ENCODE measurements at places on chromosomes 7 and 10.

DNA sequence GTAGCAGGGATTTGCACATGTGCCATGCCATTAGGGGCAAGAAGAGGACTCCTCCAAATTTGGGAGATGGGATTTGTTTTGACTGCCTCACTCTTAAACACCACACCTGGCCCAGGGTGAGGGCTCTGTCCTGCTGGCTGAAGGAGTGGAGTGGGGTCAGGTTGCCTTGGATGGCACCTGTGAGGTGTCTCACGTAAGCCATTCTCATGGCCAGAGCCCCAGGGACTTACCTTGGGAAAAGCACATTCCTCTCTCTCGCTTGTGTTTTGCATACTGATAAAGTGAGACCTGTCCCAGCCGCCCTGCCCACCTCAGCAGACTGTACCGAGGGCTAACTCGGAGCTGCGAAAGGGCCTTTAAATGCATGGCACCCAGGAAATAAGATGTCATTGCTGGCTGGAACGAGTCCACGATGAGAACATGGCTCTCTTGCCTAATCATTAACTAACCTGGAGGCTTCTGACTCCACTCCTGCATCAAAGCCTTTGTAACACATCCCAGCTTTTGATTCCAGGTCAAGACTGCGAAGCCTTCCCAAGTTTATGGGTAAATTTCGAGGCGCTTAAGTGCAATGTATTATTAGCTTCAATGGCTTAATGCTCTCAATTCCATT, 184.0 kb upstream of the RNF32 start:
- DNase-seq = no peak

GRCh38 chr10:89075631-89076030, 85.0 kb downstream of the FAS start:
- no peak for DNase-seq

GRCh38 chr10:123093489-123093888, 42.3 kb upstream of the HMX3 start:
- no peak for DNase-seq

DNA sequence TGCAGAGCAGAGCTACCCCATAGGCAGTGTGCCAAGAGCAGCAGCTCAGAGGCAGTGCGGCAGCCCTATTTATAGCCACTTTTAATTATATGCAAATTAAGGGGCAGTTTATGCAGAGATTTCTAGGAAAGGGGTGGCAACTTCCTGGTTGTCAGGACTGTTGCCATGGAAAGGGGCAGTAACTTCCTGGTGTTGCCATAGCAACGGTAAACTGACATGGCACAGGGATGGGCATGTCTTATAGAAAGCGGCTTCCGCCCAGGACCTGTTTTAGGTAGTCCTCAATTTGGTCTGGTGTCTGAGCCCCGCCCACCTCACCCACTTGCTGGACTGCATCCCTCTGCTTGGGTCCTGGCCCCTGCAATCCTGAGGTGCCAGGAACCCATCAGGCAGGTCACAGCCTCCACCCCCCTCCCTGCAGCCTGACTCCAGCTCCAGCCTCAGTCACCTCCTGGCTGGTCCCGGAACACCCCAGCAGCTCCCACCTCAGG, 115.8 kb downstream of the TMEM130 start:
- no peak for DNase-seq

- DNase-seq = no peak
Measured at GRCh38 chr7:152054367-152055230, 29.1 kb downstream of the GALNT11 start.

GRCh38 chr10:32942081-32942480, 15.9 kb downstream of the ITGB1 start:
- no peak for DNase-seq

GRCh38 chr10:124377101-124377500, 41.6 kb downstream of the OAT start:
- no peak for DNase-seq

DNA sequence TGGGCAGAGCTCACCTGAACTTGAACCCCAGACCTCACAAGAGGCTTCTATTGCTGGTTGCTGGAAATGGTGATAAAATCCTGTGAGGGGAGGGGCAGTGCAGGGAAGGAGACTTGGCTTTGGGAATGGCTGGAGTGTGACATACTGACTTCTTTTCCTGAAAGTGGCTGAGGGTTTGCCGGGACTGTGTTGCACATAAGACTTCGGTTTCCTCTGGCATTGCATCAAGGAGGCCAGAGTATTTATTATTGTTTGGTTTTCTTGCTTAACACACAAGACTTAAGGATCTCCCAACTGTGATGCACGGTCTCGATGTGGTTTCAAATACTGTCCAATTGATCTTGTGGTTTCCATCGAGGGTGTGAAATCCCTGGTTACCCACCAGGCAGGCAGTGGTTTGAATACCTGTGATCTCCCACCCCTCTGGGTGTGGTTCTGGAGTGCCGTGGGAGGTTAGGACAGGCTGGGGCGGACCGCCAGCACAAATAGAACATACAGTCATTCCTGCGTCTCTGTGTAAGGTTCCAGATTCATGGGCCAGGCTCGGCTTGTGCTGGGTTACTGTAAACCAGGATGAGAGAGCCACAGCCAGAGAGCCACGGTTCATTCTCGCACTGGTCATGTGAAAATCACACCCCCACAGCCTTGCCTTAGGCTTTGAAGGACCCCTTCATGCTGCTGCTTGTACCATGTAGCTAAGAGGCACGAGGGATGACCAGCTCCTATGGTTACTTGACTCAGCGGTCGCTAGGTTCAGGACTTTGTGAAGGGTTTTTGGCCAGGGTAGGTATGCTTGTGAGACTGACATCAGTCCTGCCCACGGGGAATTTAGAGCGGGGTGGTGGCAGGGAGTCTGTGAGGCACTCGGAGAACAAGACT, 39.2 kb downstream of the WBP1L start:
- no peak for DNase-seq

DNA sequence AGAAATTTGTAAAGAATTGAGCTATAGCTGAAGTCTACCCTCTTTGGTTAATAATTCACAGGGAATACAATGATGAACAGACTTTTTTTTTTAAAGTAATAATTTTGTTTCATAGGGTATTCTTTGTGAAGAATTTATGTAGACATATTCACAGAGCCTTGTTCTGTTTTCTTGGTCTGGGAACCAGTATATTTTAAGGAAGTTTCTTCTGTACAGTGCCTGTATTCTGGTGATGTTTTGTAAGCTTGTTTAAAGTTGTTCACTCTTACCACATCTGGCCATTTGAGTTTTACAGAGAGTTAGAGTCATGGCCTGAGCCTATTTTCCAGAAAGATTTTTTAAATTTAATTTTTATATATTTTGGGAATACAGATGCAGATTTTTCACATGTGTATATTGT, 70.3 kb downstream of the CCSER2 start:
- no peak for DNase-seq

DNA sequence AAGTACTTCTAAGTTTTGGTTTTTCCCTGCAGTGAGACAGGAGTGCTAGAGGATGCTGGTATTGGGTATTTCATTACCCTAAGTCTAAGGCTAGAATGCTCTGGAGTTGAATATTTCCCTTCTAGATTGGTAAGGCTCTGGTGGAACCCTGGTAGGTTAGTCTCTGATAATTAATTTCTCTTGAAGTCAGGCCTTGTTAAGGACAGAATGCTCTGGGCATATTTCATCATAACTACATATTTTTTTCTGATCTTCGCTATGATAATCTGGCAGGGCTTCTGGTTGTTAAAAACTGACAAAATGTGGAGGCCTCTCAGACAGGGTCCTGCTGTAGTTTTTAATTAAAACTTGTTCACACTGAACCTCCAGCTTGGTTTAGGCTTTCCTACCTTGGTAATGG, 83.8 kb downstream of the CDK13 start:
- no peak for DNase-seq

DNA sequence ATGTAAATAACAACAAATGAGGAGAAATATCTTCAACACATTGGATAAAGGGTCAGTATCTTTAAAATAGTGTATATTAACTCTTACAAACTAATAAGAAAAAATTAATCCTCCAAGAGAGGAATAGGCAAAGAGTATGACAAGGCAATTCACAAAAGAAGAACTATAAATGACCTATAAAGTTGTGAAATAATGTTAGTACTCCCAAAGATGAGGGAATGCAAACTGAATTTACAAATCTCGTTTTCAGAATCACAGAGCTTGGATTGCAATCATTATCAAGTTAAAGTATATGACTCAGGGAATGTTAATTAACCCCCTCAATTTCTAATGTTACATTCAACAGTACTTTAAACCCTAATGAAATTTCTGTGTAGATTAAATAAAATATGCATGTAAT, 87.3 kb upstream of the TARP start:
- DNase-seq = no peak
